H9 (cell line): ENCODE measurements at places on chromosomes 5 and 9. TPM values are rescaled to one million over a fixed set of nuclear protein-coding genes. Genes with fewer than 3 reads are reported as not detected.

SPATA31C1 gene
- total RNA-seq, result 0.15 TPM in 2 replicates

SPATA31D1 gene
- not detected in 2 replicates for total RNA-seq

PDZD2 gene
- 8.8 and 9.9 TPM in 2 replicates for total RNA-seq

MEIKIN gene
- total RNA-seq, result not detected in 2 replicates

F2RL1 gene
- 22.4 and 23.0 TPM in 2 replicates for total RNA-seq

ADRB2 gene
- 0.26 TPM in 2 replicates for total RNA-seq

ZNF484 gene
- 9.1 and 10.2 TPM in 2 replicates for total RNA-seq

ZNF879 gene
- total RNA-seq, result 5.4 and 6.4 TPM in 2 replicates

CAMK4 gene
- 6.3 and 7.9 TPM in 2 replicates for total RNA-seq

NKD2 gene
- total RNA-seq, result 7.3 and 7.7 TPM in 2 replicates
